ENCODE measurements at places on chromosomes 6 and 20.
A peak's percentile ranks its signal among the peaks of the same experiment; 100 is the strongest.

DNA sequence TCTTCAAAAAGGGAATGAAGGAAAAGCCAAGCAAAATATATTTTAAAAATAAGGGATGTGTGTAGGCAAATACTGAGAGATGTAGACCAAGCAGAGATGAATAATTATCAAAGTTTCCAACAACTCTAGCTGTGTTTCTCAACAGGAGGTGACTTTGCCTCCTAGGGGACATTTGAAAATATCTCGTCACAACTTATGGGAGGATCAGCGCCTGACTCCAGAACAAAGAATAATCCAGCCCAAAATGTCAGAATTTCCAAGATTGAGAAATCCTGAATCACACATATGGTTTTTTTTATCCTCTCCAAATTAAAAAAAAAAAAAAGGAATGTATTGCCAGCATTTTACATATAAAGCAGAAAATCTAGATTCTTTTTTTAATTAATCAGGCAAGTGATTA lies 241.2 kb upstream of the ZFP64 start:
- DNase-seq, result no peak

DNA sequence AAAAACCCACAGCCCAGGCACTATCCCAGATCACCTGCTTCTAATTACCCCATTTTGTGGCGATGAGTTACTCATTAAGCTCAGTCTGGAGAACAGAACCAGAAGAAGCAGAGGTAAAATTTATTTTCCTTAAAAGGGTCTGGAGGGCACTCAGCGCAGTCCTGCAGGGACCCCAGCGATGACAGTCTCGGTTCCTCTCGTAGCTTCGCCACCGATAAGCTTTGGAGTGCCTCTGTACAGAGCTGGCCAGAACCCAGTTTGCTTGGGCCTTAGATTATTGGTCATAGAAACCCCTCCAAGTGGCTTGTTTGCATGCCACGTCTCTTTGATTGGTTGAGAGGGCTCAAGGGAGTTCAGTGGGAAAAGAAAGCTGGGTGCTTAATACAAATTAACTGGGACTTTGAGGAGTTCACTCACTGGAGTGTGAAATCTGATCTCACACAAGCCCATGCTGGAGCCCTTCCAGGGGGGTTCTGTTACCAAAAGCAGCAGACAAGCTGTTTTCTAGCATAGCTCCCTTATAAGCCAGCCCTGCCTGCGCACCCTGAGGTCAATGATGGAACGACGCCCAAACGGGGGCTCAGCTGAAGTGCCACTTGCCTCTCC lies 158.5 kb upstream of the ARID1B start:
- no peak for DNase-seq

DNA sequence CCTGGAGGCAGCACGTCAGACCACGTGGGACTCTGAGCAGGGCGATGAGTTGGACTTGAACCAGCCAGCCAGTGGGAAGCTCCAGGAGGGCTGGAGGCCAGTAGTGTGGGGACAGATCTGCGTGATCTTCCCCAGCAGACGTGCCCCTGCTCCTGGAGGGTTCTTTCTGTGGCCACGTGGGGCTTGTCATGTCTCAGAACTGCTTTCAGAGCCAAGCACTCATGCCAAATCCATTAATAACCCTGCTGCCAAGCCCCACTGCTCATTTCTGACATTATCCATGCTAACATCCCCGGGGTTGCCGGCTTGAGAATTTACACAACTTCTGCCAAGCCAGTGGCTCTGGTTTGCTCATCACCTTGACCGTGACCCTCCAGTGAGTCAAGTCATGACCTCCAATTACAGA lies 38.3 kb downstream of the SIRPA start:
- DNase-seq, result peak; percentile 95

GRCh38 chr6:155678361-155678760 lies 222.7 kb upstream of the NOX3 start:
- no peak for DNase-seq

DNA sequence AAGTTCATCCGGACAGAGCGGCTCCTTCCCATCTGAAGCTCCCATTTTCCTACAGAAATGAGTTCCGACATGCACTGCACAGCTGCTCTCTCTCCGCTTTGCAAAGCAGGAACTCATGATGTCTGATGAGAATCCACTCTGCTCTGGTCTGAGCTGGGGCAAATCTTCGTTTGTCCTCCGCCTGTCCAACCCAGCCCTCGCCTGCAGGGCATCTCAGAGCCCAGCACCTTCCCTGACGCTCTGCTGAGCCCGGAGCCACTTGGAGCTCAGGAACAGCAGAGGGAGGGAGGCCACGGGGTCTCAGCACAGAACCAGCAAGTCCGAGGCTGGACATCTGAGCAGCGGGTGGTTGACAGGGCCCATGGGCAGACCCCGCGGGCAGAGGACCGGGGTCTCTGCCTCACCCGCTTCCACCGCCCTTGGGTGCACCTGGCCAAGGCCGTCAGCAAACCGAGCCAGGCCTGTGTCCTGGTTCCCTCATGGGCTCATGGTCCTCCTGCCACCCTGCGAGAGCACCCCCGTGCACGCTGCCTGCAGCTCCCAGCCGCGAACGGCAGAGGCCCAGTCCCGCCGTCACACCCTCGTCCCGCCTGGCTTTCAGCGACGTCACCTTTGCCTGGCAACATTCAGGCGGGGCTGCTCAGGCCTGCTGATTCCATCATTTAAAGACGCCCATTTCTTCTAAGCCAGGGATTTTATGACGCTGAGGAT lies 78.5 kb upstream of the BHLHE23 start:
- DNase-seq, result peak; percentile 81

DNA sequence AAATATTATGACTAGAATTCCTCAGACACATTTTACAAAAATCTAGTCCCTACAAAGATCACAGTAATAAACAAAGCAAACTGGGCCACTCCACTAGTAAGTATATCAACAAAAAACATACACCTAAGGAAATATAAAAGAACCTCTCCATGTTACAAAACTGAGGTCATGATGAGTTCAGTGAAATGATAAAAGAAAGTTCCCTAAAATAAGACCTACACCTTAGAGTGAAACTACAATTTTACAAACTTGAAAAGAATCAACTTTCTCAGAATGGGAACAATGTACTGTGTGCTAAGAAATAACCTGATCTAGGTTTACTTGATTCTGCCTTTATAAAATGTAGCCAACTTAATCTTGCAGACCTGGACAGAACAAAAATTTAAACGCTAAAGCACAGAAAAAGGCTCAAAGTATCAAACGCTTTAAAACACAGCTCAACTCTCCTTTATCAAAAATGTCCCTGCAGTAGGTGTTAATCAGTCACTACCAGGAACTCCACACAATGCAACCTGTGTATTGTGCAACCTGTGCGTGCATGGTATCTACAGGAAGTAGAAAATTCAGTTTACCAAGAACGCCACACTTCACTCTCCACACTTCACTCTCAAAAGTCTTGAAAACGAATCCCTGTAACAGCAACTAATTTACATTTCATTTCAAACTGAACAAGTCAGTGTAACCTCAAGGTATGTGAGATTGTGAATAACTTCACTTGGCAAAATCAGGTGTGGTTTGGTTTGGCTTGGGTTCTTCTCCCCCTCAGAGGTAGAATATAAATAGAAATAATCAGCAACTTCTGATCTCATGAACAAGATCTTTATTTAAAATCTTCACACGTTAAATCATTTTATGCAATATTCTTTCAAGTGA lies 1.8 kb downstream of the RALGAPA2 start:
- DNase-seq, result no peak

GRCh38 chr6:131382631-131383030 lies 190.4 kb upstream of the ARG1 start:
- no peak for DNase-seq

GRCh38 chr6:164048840-164049516 lies 634.5 kb downstream of the QKI start:
- DNase-seq, result no peak

- no peak for DNase-seq
These were observed 443.7 kb downstream of the FRK start for GRCh38 chr6:115617031-115617430.

- DNase-seq, result no peak
These were observed 186.3 kb downstream of the EDN1 start for GRCh38 chr6:12476484-12476883.

DNA sequence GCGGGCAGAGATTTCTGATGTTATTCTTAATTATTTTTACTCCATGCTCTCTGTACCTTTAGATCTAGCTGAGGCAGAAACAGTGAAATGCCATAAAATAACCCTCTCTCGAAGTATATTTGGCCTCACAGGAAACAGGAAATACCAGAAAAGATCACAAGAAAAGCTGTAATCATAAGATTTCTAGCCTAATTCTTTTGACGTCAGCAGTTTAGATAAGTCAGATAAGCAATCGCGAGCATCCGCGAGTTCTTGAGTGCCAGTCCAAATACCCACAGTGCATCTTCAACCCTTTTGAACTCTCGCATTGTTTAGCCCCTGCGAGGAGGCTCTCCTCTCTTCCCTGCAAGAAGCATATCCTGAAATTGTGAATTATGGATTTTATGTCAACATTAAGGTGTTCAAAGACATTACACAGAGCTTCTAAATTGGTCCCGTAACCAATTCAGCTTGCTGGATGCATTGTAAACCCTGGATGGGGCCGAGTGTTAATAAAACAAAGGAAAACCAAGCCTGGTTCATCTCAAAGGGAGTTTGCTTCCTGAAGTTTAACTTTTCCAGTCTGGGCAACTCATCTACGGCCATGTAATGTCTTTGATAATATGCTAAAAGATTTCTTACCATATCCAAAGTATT lies 198.9 kb downstream of the MTFR2 start:
- DNase-seq, result no peak

DNA sequence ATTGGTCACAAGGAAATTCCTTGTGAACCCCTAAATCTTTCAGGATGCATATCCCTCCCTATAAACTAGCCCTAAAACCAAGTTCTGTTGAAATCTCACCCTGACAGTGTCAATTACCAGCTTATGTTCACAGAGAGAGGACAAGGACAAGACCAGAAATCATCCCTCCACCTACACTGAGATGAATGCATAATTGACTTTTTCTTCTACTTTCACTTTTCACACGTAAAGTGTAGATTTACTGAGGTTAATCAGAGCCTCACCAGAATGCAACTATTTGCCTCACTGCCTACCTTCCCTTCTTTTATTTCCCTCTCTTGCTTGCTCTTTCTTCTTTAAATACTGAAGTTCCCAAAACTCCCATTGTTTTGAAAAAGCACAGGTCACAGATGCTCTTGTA lies 15.3 kb upstream of the NKAIN2 start:
- no peak for DNase-seq

Measured in lower leg skin (tissue), 4 donors.